ENCODE measurements at places on chromosomes 1 and 21. TPM values are rescaled to one million over a fixed set of nuclear protein-coding genes. Genes with fewer than 3 reads are reported as not detected.

- H3K27me3 ChIP-seq, result peaks cover 2% of the 10 kb centered on the region
- H3K4me3 ChIP-seq, result no peak overlapping the region
- H3K36me3 ChIP-seq, result no peaks in the 10 kb centered on the region
- no peak overlapping the region for H3K27ac ChIP-seq
- peaks cover 17% of the 10 kb centered on the region for H3K4me1 ChIP-seq
Measured at GRCh38 chr1:222772996-222773379, 36.0 kb downstream of the FAM177B start.

GRCh38 chr1:8147956-8148355, 121.8 kb upstream of the ERRFI1 start:
- H3K27me3 ChIP-seq, result no peaks in the 10 kb centered on the region
- no peaks in the 10 kb centered on the region for H3K36me3 ChIP-seq
- H3K4me3 ChIP-seq, result no peak overlapping the region
- peak overlapping the region; percentile 17 for H3K27ac ChIP-seq

DNA sequence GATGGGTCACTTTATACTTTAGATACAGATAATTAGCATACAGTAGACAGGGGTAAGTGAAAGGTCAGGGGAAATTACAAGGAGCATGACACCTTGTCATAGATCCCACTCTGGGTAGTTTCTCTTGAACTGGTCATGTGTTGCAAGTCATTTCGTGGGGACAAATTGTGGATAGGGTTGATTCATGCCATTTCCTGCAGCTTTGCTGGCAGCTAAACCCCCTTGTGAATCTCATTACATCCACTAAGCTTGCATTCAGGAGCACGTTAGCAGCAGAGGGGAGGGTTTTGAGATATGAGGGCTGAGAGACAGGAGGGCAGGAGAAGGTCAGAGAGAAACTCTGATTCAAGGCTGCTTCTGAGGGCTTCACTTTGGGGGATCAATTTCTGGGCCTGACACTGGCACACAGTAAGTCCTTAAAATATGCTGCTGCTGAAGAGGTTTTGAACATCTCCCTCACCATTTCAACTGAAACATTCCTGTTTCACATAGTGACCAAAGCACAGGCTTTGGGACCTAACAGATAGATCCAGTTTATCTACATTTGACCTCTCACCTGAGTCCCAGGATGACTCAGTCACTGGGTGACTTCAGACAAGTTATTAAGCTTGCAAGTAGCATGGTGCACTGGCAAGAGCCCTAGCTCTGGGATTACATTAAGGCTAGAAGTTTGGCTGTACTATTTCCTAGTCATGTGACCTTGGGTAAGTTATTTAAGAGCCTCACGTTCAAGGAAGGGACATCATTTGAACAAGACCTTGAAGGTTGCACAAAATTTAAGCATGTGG, 206.0 kb upstream of the USP24 start:
- H3K27me3 ChIP-seq, result no peaks in the 10 kb centered on the region
- peaks cover 29% of the 10 kb centered on the region for H3K4me1 ChIP-seq
- H3K27ac ChIP-seq, result no peak overlapping the region
- DNase-seq, result no peak
- no peaks in the 10 kb centered on the region for H3K36me3 ChIP-seq

DNA sequence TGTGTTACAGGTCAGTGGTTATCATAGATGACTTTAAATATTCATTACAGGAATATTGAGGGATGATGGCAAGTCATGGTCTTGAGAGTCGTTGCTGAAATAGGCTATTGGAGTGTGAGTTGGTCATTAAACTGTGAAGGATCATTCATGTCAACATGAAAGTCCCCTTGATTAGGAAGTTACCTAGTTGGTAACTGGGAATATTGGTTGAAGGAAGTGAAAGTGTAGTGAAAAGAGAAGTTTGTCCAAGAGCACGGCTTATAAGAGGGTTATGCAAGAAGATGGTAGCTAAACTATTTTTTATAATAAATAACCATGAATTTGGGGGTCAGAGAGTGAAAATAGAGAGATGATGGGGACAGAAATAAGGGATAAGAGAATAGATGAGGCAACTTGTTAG, 16.9 kb downstream of the CRB1 start:
- H3K4me1 ChIP-seq, result no peaks in the 10 kb centered on the region
- no peak overlapping the region for H3K4me3 ChIP-seq
- peaks cover 29% of the 10 kb centered on the region for H3K27me3 ChIP-seq
- no peak for DNase-seq

- no peak for DNase-seq
- H3K36me3 ChIP-seq, result no peaks in the 10 kb centered on the region
- no peak overlapping the region for H3K27ac ChIP-seq
- no peaks in the 10 kb centered on the region for H3K27me3 ChIP-seq
- no peak overlapping the region for H3K4me3 ChIP-seq
Measured at GRCh38 chr21:17472182-17472581, 40.7 kb upstream of the CXADR start.

DNA sequence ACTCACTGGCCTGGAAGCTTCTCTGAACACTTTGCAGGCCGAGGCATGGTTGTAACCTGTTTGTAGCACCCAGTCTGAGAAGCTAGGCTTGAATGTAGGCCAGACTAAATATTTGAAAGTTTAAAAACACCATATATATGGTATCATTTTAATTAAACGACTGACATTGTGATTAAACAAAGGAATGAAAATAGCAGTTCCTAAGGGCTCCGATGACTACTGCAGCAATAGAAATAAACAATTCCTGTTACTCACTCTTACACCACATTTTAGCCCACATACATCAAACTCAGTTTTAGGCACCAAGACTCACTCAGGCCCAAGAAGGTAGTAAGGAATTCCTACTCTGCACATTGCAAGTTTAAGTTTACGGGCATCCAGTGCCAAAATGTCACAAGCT, 281.2 kb downstream of the AKT3 start:
- DNase-seq, result no peak
- H3K27me3 ChIP-seq, result no peaks in the 10 kb centered on the region
- H3K27ac ChIP-seq, result no peak overlapping the region
- peaks cover 19% of the 10 kb centered on the region for H3K4me1 ChIP-seq

- H3K4me3 ChIP-seq, result no peak overlapping the region
- H3K4me1 ChIP-seq, result peaks cover 10% of the 10 kb centered on the region
- no peak overlapping the region for H3K27ac ChIP-seq
- peaks cover 3% of the 10 kb centered on the region for H3K36me3 ChIP-seq
Measured at GRCh38 chr1:51948491-51948915, 42.0 kb downstream of the RAB3B start.

DNA sequence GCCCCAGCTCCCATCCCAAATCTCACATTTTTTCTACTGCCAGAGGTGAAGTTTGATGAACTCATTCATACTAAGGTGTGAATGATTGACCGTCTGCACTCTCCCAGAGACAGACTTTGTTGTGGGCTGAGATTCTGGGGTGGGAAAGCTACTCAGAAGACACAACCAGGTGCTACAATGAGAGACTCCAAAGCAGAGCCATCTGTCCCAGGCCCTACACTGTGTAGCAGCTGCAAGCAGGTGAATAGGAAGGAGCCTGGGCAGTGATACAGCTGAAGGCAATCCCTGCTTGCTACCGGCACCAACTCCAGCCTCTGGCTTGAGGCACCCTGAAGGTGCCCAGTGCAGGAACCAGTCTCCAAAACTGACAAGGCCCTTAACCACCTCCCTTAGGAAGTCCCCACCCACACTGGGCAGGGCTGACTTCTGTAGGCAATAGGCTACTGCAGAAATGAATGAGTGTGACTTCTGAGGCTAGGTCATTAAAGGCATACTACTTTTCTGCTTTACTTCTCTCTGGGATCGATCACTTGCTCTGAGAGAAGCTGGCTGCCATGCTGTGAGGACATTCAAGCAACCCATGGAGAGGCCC, 79.7 kb upstream of the RUNX3 start:
- no peak overlapping the region for H3K27ac ChIP-seq
- H3K27me3 ChIP-seq, result peaks cover 8% of the 10 kb centered on the region
- DNase-seq, result no peak

GRCh38 chr1:12528021-12528852, 89.8 kb downstream of the DHRS3 start:
- no peaks in the 10 kb centered on the region for H3K36me3 ChIP-seq
- H3K4me3 ChIP-seq, result no peak overlapping the region
- H3K27ac ChIP-seq, result no peak overlapping the region
- DNase-seq, result no peak

GRCh38 chr1:19057784-19058475, 101.5 kb upstream of the IFFO2 start:
- no peak overlapping the region for H3K27ac ChIP-seq
- H3K4me3 ChIP-seq, result no peak overlapping the region
- H3K4me1 ChIP-seq, result no peaks in the 10 kb centered on the region

- H3K4me1 ChIP-seq, result peaks cover 46% of the 10 kb centered on the region
- no peak overlapping the region for H3K4me3 ChIP-seq
Measured at GRCh38 chr1:30822966-30823581, 65.5 kb upstream of the LAPTM5 start.

DNA sequence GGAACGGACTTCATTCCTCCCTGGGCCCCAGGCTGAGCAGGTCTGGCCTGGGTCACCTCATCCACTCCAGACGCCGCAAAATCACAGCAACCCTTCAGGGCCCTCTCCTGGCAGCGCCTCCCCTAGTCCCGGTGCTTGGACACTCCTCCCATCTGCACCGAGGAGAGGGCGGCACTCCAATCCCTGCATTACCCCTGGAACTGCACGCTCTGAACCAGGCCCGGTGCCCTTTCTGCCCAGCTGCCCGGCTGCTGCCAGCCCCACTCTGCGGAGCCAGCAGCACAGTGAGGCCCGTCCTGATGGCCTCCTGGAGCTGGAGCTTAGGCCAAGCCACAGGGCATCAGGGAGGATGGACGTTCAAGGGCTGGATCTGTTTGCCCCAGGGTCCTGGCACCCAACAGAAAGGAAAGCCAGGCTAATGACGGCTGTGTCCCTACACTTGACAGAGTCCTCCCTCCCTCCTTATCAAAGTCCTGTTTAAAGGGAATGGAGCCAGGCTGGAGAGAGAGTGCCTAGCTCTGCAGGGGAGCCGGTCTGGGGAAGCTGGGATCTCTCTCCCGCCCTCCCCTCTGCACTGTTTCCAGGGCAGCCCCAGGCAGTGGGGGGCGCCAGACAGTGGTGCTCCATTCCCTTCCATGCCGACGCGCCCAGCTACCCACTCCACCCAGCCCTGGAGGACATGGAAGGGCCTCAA, 12.7 kb downstream of the COL6A2 start:
- H3K36me3 ChIP-seq, result peaks cover 38% of the 10 kb centered on the region
- no peaks in the 10 kb centered on the region for H3K27me3 ChIP-seq
- peak; percentile 75 for DNase-seq
- H3K4me3 ChIP-seq, result no peak overlapping the region
- H3K4me1 ChIP-seq, result peaks cover 8% of the 10 kb centered on the region
- H3K27ac ChIP-seq, result no peak overlapping the region

DNA sequence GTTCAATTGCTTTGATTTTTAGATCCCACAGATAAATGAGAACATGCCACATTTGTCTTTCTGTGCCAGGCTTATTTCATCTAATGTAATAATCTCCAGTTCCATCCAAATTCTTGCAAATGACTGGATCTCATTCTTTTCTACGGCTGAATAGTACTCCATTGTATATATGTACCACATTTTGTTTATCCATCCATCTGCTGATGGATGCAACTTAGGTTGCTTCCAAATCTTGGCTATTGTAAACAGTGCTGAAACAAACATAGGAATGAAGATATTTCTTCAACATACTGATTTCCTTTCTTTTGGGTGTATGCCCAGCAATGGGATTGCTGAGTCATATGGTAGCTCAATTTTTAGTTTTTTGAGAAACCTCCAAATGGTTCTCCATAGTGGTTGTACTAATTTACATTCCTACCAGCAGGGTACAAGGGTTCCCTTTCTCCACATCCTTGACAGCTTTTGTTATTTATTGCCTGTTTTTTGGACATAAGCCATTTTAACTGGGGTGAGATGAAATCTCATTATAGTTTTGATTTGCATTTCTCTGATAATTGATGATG, 344.4 kb downstream of the KCTD3 start:
- H3K4me1 ChIP-seq, result no peaks in the 10 kb centered on the region
- H3K4me3 ChIP-seq, result no peak overlapping the region
- H3K27ac ChIP-seq, result no peak overlapping the region
- no peaks in the 10 kb centered on the region for H3K36me3 ChIP-seq
- no peaks in the 10 kb centered on the region for H3K27me3 ChIP-seq

- H3K27me3 ChIP-seq, result peaks cover 20% of the 10 kb centered on the region
- H3K27ac ChIP-seq, result no peak overlapping the region
- DNase-seq, result no peak
- no peak overlapping the region for H3K4me3 ChIP-seq
- H3K4me1 ChIP-seq, result no peaks in the 10 kb centered on the region
Measured at GRCh38 chr1:223088713-223089240, 54.3 kb downstream of the TLR5 start.

DNA sequence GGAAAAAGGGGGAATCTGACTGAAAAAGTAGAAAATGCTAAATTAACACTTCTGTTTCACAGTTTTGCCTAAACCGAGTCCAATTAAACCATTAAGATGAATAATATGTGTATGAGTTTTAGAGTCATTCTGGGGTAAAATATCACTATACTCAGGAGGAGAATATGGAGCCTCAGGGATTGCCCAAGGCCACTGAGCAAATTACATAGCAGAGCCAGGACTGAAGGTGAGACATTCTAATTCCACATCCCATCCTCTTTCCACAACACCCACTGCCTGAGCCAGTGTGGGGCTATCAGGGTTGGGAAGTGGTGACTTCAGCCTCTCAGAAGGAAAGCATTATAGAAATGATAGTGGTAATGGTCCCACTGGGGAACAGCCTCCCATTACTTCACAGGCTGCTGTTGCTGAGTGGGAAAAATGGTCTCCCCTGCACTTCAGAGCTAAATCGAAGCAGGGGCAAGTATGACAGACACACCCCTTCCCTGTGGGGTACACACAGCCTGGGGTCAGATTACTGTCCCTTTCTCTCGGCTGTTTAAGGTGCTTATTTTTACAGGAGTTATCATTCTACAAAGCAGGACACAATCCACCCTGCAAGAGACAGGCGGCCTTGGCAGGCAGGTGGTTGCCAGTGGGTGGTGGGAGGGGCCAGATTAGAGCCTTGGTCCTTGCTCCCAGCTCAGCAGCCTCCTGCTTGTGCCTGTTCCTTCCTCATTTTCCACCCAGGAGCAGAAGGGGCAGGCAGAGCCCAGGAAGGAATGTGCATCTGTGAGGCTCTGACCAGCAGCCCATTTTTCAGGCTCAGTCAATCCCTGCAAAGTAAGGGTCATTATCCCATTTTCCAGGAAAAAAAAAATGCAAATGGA, 9.5 kb upstream of the BCAR3 start:
- no peak for DNase-seq
- H3K4me3 ChIP-seq, result no peak overlapping the region
- H3K4me1 ChIP-seq, result peaks cover 22% of the 10 kb centered on the region
- H3K27me3 ChIP-seq, result no peaks in the 10 kb centered on the region
- no peak overlapping the region for H3K27ac ChIP-seq

DNA sequence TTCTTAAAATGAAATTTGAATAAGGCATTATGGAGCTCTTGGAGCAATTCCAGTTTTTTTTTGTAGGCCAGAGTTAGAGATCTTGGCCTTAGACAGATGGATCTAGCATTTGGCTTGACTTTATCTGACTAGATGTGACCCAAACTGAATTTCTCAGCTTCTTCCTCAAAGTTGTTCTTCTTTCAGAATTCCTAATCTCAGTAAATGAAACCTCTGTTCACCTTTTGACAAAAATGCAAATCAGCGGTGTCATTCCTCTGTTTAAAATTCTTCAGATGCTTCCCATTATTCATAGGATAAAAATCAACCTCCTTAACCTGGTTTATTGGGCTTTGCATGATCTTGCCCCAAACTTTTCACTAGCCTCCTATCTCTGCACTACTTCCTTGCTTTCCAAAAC, 177.6 kb downstream of the RASAL2 start:
- H3K4me1 ChIP-seq, result peaks cover 39% of the 10 kb centered on the region
- H3K4me3 ChIP-seq, result no peak overlapping the region
- no peaks in the 10 kb centered on the region for H3K27me3 ChIP-seq
- DNase-seq, result no peak

The HMGB4 gene
- total RNA-seq, result not detected

The PTPN7 gene
- total RNA-seq, result not detected

The HSD3B2 gene
- not detected for total RNA-seq

The ASTN1 gene
- not detected for total RNA-seq

The KCNJ15 gene
- total RNA-seq, result 0.51 TPM

The BLACAT1 gene
- not detected for total RNA-seq

Data from osteocyte (in vitro differentiated cells).